ENCODE measurements at places on chromosomes 1 and 21.

DNA sequence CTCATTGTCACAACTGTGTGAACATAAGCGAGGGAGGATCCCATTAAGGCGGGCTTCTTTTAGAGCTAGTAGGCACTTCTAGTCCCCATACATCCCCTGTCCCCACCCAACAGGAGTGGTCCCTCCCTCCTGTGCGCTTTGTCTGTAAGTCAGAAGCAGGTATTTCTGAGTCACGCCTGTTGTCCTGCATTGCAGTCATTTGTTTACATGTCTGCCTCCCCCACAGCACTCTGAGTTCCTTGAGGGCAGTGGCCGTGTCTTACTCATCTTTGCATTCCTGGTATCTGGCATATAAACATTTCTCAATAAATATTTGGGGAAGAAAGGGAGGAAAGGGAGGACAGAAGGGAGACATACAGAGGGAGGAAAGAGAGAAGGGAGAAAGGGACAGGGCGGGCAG is 40.3 kb downstream of the PLEKHA6 start:
- DNase-seq, result peak; percentile 89

GRCh38 chr1:27689423-27690173 is 17.6 kb upstream of the IFI6 start:
- peak; percentile 13 for DNase-seq

- no peak for DNase-seq
Observed at GRCh38 chr1:31574749-31575368, 1.5 kb upstream of the TINAGL1 start.

DNA sequence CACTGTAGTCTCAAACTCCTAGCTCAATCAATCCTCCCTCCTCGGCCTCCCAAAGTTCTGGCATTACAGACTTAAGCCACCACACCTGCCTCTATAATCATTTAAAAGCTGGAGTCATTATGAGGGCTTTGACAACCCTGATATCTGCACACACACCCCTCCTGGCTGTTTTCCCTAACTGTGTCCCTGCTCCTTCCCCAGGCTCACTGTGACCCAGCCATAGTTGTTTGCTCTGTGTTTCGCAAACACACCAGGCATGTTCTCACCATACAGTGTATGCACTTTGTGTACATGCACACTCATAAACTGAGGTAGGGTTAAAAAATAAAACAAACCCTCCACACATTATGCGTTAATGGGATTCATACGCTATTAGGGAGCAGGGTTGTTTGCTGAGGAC is 21.8 kb upstream of the IL20 start:
- no peak for DNase-seq

- no peak for DNase-seq
Observed at GRCh38 chr1:85864727-85865126, 156.5 kb upstream of the ZNHIT6 start.

DNA sequence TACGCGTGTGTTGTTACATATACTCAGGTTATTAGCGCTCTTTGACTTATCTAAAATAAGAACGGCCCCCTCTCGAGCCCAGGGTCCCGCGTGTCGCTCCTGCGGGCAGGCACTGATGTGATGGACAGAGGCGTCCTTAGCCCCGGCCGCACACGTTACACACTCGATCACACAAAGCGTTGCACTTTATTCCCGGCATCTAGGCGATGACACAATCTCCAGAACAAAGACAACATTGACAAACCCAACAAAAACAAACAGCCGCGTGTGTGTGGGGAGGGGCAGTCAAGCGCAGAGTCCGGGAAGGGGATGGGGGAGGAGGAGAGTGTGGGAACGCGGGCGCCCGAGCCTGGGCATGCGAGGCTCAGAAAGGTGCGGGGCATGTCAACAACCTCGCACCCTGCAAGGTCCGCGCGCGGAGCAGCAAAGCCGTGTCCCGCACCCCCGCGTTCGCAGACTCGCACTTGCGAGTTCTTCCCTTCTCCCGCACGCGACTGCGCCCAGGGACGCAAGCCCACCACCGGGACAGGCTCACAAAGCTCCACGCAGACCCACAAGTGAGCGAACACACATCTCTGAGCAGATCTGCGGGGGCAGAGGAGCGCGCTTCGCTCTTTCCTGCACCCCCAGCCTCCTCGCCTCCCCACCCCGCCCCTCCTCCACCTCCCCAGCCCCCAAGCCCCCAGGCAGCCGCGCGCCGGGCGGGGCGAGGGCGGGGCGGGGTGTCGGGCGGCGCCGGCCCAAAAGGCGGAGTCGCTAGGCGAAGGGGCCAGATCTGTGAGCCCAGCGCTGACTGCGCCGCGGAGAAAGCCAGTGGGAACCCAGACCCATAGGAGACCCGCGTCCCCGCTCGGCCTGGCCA is at the start of gene EFNA1:
EFNA1 (plus strand) TSS at position 772 of the 862 bp plus-strand sequence. CDS start 102 bp downstream, outside the sequence.
- DNase-seq, result no peak

GRCh38 chr1:20586953-20587660 is 1.8 kb upstream of the CDA start:
- no peak for DNase-seq

GRCh38 chr1:7313826-7314225 is 457.3 kb upstream of the VAMP3 start:
- DNase-seq, result peak; percentile 42

GRCh38 chr1:53731043-53731600 is 7.8 kb downstream of the GLIS1 start:
- no peak for DNase-seq

DNA sequence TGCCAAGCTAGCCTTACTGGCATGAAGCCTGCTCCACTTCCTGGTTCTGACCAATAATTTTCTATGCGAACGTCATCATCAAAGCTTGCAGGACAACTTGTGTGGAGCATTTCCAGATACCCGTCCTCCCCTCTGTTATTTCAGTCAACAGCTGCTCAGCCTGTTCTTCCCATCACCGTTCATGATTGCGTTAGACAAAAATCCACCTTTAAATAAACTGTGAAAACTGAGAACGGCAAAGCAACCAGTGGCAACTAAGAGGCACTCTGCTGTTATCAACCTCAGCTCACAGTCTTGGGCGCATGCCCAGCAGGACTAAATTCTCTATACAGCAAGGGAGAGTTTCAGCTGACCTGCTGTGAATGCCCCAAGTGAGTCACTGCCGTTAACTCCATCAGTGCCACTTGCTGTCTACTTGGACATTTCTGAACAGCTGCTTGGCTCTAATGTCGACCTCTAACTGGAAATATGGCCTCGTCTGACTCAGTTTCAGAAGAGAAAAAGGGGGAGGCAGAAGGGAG is 207.4 kb upstream of the RUNX1 start:
- peak; percentile 97 for DNase-seq

DNA sequence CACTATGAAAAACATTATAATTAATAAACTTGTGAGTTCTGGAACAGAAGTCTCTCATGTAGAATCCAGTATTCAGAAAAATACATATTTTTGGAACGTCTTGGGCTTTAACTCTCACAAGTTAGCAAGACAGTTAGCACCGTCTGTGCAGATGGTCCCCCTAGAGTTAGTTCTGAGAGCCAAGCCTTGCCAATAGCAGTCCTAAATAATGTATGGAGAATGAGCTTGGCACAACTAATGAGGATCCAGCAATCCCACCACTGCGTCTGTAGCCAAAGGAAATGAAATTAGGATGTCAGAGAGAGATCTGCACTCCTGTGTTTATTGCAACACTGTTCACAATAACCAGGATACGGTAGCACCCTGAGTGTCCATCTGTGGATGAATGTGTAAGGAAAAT is 54.6 kb upstream of the VAMP3 start:
- no peak for DNase-seq

GRCh38 chr1:154859786-154860155 is 10.3 kb downstream of the KCNN3 start:
- DNase-seq, result no peak

- no peak for DNase-seq
Observed at GRCh38 chr1:202702088-202702487, 8.2 kb downstream of the SYT2 start.

DNA sequence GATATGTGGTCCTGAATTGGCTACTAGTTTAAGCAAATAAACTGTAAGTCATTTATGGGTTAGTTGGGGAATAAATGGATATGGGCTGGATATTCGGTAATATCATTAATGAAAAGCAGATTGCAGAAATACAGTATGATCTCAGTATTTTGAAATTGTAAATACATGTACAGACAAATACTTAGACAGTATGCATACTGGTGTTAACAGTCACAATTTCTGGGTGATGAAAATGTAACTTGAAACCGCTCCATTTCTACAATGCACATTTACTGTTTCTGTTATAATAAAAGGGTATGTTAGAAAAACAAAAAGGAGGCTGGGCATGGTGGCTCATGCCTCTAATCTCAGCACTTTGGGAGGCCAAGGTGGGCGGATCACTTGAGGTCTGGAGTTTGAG is 28.0 kb downstream of the BLZF1 start:
- peak; percentile 9 for DNase-seq

GRCh38 chr1:150072959-150073358 is 5.4 kb downstream of the VPS45 start:
- peak; percentile 31 for DNase-seq

GRCh38 chr1:227886503-227886961 is 61.2 kb downstream of the WNT9A start:
- no peak for DNase-seq

DNA sequence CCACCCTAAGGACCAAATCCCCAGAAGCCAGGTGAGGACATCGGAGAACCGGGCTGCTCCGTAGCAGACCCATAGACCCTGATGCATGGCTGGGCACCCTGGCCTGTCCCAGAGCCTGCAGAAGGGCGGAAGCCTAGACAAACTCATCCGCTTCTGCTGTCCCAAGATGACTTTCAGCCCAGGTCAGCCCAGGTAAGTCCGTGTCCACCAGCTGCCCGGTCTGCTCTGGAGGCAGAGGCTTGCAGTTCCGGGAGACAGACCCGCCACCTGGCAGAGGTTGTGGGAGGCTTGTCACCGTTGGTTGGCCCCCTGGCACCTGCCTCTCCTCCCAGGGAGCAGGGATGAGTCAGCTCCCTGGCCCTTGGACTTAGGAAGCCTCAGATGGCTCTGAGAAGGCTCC is 22.8 kb upstream of the POFUT2 start:
- no peak for DNase-seq

DNA sequence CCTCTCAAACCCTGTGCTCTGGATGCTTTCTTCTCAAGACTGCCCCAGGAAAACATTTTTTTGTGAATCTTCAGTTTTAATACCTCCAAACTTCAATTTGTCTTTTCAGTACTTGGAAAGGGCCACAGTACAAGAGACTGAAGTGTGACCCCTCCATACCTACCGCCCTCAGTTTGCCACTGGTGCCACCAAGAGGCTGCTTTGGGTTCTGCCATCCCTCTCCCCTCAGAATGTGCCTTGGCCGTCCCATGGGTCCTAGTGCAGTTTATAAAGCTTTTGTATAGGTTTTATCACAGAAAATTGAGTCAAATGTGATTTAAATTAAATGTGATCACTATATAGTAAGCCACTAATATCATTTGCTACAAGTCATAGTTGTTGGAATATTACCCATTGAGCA is 60.8 kb upstream of the PGD start:
- peak; percentile 47 for DNase-seq

DNA sequence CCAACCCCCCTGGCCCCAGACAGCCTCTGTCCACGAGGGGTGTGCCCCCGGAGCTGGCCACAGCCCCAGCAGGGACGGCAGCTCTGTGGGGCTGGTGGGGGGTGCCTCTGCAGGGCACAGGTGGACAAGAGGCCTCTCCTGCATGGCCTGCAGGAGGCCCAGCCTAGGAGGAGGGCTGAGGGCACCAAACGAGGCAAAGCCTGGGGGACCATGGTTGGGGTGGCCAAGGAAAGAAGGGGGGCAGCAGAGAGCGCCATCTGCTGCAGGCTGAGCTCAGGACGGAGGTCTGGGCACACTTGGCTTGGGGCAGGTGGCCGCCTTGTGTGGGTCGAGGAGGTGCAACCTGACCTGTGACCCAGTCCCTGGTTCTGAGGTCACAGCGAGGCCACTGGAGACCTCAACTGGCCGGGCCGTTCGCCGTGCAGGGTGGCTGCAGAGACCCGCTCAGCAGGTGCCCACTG is 27.3 kb downstream of the RRP1 start:
- DNase-seq, result no peak

- no peak for DNase-seq
Observed at GRCh38 chr1:201482755-201483154, 13.8 kb upstream of the PHLDA3 start.

DNA sequence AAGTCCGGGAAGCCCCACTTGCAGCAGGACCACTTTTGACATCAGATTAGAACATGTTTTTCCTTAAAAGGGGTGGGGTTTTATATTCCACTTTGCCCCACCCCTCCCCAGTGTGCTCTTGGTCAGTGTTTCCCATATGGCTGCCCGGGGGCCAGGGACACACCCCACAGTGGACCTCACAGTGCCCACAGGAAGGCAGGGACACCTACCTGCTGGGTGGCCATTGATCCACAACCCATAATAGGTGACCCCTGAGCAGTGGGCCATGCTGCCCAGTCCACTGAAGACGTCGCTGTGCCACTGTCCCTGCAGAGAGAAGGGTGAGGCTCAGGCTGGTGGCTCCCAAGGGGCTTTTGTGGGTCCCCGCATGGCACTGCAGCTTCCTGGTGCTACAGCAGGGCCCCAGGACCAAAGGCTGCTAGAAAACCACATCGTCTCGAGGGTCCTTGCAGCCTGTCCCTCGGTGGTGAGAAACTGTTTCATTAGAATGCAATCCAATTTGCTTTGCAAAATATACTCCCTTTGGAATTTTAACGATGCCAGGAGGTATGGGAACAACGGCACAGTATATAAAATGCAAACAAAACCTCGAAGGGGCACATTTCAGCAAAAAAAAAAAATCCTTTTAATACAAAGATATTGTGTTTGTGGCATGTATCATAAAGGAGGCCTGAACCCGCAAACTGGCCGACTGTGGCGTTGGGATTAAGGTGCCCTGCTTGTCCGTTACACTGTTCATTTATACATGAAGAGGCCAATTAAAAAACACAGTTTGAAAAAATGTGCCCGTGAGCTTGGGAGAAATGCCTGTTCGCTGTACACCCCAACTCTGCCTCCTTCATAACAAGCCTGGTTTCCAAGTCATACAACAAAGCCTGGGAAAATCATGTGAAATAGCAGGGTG is 16.9 kb downstream of the MORN1 start:
- no peak for DNase-seq

DNA sequence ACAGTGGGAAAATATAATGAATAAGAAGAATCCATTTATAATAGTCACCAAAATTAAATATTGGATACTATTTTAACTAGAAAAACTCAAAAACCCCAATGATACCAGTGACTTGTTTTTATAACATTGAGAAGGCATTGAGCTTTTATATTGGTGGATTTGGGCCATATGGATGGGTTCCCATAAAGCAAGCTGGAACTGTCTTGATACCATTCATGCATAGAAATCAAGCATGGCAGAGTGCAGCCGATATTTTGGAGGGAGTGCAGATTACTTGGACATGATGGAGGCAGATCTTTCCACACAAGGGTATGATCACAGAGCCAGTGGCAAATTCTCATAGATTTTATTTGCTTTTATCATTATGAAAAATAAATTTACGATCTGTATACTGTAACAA is 3.8 kb upstream of the RWDD3 start:
- DNase-seq, result no peak

GRCh38 chr1:241086686-241087085 is 270.3 kb downstream of the RGS7 start:
- DNase-seq, result no peak

GRCh38 chr1:234509457-234510328 is 30.7 kb upstream of the TARBP1 start:
- peak; percentile 57 for DNase-seq

Data from fibroblast of skin of right quadriceps (primary cell).